Panc1 (cell line): ENCODE measurements at places on chromosomes 6 and 20. TPM values are rescaled to one million over a fixed set of nuclear protein-coding genes. Genes with fewer than 3 reads are reported as not detected.

DNA sequence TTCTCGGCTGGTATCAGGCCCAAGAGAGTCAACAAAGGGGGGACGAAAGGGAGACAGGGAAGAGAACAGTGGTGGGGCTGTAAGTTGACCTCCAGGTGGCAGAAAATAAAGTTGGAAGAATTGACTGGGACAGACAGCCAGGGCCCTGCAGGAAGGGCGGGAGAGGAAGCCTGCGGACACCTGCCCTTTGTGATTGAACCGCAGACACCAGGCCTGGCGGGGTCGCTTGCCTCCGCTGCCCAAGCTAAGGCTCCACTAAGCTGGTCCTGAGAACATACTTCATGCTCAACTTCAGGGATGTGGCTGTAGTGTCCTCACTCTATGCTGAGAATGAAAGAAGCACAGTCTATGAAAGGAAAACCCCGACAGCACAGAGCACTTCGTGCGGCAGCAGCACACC lies 53.8 kb downstream of the RPP40 start:
- DNase-seq, result no peak

- DNase-seq, result no peak
Measured at GRCh38 chr20:23257848-23258746, 92.5 kb upstream of the NXT1 start.

- no peak for DNase-seq
Measured at GRCh38 chr20:42981253-42981652, 208.5 kb downstream of the PTPRT start.

GRCh38 chr6:129032602-129033001 lies 149.7 kb downstream of the LAMA2 start:
- DNase-seq, result no peak

DNA sequence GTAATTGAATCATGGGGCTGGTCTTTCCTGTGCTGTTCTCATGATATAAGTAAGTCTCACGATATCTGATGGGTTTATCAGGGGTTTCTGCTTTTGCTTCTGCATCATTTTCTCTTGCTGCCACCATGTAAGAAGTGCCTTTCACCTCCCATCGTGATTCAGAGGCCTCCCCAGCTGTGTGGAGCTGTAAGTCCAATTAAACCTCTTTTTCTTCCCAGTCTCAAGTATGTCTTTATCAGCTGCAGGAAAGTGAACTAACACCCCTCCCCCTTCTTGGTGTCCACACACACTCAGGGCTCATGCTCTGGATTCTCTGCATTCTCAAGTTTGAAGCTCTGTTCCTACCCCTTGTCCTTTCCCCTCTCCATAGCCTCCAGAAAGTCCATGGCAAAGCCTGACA lies 107.1 kb downstream of the THBS2 start:
- no peak for DNase-seq

DNA sequence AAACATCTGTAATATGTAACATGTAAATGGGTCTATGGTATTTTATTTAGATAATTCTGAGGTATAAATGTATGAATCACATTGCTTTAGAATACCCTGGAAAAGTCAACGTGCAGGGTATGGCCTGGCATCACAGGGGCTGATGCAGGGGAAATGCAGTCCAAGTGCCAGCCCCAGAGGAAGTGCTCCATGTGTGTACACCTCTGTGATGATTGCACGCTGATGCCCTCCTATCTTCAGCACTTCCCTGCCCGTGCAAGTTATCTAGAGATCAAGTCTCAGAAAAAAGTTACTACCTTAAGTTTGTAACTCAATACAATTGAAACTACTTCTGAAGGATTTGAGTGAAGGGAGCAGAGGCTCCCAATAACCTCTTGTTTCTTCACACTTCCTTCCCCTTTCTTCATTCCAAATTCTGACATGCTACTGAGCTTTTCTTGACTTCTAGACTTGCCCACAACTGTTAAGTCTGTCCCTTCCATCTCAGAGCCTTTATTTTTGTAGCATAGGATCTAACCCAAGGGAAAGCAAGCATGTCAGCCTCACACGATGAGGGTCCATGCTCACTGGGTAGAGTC lies 2.2 kb downstream of the SMLR1 start:
- DNase-seq, result no peak

- no peak for DNase-seq
Measured at GRCh38 chr6:132391391-132392269, 9.6 kb downstream of the MOXD1 start.

- DNase-seq, result no peak
Measured at GRCh38 chr6:45422503-45423110, 44.9 kb upstream of the SUPT3H start.

- no peak for DNase-seq
Measured at GRCh38 chr6:122130026-122130348, 269.5 kb upstream of the HSF2 start.

CGA gene
- not detected for total RNA-seq

ASXL1 gene
- 205 TPM for total RNA-seq
